ENCODE measurements at places on chromosomes 7 and 10.

DNA sequence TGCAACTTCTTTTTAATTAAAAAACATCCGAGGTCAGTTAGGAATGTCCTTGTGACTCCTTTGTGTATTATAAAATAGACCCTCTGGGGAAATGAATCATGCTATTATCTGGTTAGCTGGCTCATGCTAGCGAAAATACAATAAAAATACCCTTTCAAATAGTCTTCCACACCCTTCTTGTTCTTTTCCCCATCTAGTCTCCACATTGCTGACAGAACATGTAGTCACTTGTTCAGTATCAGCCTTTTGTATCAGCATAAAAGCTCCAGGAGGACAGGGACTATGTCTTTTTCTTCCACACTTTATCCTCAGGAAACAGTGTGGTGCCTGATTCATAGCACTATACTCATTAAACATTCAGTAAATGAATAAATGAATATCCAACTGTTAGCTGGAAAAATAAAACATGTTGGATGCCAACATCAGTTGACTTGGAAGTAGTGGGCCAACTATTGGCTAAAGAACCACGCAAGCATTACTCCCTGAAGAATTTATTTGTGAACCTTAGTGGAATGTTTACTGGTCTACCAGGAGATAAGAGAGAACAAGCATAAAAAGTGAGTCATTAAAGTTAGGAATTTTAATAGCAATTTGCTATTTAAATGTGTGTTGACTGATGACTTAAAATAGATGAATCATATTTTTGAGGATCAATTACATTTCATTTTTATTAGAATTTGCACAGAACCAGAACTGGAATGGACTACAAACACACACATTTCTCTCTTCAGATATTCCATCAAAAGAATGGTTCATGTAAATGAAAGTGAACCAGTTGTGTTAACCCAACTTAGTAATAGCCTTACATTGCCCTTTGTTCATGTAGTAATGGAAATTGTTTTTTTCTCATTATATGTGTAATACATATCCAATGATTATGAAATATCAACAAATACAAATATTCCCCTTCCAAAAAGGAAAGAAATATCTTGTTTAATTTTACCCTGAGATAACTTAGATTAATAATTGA lies 129.6 kb downstream of the DKK1 start:
- DNase-seq = no peak

GRCh38 chr10:111724121-111724520 lies 459.4 kb downstream of the GPAM start:
- DNase-seq = no peak

- no peak for DNase-seq
These were observed 23.5 kb downstream of the ASB4 start for GRCh38 chr7:95509199-95509598.

DNA sequence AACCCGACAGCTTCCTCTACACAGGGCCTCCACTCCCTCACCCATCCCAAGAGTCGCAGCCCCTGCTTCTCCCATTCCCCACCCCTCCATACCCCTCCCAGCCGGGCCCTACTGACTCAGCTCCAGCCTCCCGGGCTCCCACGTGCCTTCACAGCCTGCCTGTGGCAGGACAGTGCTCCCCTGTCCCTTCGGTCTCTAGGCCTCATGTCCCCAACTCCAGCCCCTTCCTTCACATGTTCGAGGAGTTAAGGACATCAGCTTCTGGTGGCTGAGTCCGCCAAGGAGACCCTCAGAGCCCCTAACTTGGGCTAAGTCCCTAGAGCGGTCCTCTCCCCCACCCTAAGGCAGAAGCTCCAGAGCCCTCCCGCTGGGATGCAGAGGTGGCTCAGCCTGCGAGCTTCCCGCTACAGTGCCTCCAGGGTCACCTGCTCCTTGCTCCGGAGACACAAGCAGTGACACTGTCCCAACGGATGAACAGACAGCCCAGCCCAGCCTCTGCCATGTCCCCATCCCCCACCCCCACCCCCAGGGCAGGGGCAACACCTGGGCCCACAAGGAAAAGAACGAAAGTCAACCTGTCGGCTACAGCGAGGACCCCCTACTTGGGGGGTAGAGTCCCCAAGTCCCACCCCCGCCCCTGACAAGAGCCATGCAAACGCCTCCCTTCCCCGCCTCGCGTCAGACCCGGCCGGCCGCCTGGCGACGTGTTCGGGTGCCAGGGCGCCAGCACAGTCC lies 716 bp downstream of the SMARCD3 start:
- DNase-seq = no peak

DNA sequence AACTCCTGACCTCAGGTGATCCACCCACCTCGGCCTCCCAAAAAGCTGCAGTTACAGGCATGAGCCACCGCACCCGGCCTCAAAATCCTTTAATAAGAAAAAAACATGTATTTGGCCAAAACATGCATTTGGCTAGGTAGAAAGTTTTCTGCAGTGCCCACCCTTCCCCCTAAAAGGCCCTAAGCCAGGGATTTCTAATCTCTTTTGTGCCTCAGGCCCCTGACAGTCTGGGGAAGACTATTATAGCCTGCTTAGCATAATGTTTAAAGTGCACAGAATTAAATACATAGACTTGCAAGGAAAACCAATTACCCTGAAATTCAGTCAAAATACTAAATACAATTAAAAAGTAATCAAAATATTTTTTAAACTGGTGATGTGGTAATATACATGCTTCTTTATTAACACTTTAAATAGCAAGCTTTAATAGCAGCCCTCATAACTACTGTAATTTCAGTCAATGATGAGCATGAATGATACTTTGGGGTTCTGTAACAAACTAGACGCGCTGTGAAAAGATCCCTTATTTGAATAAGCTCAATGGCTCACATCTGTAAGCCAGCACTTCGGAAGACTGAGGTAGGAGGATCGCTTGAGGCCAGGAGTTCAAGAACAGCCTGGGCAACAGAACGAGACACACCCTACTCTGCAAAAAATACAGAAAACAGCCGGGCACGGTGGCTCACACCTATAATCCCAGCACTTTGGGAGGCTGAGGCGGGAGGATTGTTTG lies 29.9 kb downstream of the SPDYE6 start:
- no peak for DNase-seq

DNA sequence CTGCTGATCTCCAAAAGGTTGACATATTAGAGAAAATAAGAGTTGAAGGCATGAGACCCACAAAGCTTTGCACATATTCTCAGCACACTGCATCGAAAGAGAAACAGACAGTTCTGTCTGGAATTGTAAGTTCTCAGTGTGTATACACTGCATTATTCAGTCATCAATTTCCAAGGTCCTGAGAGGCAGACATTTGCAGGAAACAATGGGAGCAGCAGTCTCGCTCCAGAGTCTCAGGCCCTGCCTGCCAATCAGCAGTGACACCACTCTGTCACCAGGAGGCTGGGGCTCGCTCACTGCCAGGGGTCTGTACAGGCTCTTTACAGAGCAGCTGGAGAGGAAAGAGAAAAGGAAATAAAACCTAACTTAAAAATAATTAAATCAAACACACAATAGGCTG lies 36.3 kb downstream of the JAZF1 start:
- no peak for DNase-seq

DNA sequence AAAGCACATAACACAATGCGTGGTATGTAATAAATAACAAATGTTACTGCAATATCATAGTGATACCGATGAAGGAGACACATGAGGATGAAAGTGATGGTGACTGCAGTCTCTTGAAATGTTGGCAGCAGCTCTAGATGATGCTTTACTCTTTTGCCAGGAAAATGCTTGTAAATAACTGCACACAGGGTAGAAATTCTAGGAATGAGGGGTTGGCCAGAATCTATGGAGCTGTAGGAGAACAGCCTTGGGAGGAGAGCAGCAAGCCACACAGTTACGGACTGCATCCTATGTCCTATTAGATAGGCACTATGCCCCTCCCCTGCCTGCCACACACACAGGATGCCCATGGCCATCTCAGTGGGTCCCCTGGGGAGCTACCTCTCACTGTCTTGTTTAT lies 97.6 kb upstream of the GSDME start:
- DNase-seq = no peak

GRCh38 chr7:204326-204725 lies 12.0 kb downstream of the FAM20C start:
- no peak for DNase-seq

DNA sequence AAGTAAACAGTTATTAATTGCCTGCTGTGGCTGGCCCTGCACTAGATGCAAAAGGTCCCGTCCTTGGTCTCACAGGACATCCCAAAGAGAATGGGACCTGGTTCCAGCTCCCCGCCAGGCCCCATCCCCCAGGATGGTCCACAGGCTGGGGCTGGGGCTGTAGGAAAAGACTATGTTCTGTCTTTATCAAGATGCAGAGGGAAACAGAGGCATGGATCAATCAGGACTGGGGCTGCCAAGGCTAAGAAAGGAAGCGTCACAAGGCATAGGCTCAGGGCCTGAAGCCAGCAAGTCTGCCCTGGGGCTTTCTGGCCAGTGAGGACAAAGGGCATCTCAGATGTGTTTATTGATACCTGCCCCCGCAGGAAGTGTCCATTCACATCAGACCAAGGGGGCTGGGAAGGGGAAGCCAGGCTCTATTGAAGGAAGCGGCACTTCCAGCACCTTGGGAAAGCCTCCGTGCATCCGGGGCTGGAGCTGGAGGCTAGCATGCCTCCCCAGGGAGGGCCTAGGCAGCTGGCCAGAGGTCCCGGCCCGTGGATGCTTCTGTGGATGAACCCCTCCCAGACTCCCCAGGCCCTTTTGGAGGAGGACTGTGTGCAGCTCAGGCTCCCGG lies 5.8 kb downstream of the VSIR start:
- no peak for DNase-seq

GRCh38 chr7:156074084-156074483 lies 261.8 kb upstream of the SHH start:
- DNase-seq = no peak

DNA sequence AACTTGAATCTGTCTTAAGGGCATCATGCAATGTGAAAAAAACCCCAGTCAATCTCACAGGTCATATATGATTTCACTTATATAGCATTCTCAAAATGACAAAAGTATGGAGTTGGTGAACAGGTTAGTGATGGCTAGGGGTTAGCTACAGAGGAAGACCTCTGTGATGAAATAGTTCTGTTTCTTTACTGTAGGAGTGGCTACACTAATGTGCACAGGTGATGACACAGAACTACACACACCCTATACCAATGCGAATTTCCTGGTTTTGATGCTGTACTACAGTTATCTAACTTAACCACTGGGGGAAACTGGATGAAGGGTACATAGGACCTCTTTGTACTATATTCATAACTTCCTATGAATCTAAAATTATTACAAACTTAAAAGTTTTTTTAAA lies 541.8 kb downstream of the PARD3 start:
- no peak for DNase-seq

- no peak for DNase-seq
These were observed 70.8 kb downstream of the CREB5 start for GRCh38 chr7:28483112-28483511.

- peak; percentile 40 for DNase-seq
These were observed 51.1 kb downstream of the CPEB3 start for GRCh38 chr10:92239600-92240288.

DNA sequence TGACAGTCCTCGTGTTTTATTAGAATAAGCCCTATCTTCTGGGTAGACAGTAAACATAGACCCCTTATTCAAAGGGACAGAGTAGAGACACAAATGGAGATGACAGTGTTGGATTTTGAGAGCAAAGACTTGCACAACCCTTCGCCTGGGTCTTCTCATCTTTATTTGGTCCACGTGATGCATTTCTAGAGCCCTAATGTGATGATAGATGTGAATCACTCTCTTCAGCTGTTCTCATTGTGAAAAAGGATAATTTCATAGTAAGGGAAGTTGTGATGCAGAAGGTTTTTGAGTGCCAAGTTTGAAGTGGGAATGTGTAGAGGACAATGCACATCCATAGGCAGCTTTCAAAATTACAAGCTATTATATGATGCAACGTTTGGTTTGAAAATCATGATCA lies 86.3 kb downstream of the CREB5 start:
- no peak for DNase-seq

- no peak for DNase-seq
These were observed 9.0 kb downstream of the FAS start for GRCh38 chr10:88999625-89000024.

GRCh38 chr7:37393476-37393875 lies 55.2 kb downstream of the ELMO1 start:
- DNase-seq = no peak

GRCh38 chr10:30911303-30911863 lies 120.3 kb downstream of the ZNF438 start:
- no peak for DNase-seq

DNA sequence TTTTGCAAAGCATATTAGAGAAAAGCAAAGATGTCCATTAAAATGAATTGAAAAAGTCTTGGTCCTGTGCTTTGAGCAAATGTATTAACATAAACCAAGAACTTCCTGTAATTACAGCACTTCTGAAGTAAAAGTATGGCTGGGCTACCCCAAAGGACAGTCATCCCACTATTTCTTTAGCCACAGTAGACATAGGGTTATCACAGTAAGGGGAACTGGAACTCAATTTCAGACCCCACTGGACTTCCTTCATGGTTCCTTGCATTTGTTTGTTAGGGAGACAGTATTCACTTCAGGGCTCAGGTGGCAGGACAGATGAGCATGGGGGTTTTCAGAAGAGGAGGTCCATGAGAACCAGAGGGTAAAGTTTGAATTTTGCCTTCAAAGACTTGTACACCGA lies 203.1 kb upstream of the PDE1C start:
- DNase-seq = no peak

DNA sequence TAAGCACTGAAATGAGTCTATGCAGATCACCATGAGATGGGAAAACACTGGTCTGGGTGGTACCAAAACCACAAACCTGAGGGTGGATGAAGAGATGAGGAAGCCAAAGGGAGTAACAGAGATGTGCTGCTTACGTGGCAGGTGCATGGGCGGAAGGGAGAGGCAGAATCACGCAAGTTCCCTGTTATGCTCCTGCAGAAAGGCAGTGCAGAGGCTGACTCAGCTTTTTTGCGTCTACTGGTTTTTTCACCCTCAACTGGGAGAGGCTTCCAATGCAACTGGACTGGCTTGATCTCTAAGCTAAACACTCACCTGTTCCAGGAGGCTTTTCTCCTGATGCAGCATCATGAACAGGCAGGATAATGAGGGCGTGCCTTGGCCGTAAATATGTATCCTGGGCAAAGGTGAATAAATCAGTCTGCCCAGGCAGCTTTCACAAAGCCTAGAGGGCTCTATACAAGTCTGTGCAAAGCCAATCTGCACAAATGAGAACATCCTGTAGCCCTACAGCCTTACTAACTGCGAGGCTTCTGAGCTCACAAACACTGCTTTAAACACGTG lies 95.4 kb upstream of the AFAP1L2 start:
- peak; percentile 90 for DNase-seq

DNA sequence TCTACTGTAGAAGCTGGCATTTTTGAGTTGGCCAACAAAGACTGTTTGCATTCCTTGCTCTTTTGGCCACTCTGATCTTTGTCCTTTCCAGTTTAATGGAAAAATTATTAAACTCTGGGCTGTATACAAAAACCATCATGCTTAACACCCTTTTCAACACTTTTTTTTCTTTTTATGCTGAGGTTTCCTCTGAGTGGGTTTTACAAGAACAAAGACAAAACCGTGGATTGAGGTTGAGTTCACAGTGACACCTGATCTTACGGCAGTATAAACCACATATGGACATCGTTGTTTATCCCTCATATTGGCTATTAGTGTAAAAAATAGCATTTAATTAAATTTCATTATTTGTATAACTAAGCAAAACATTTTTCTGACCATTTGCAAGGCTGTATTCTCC lies 21.8 kb downstream of the MGAM start:
- DNase-seq = no peak

GRCh38 chr10:116557305-116557880 lies 11.7 kb downstream of the PNLIP start:
- DNase-seq = no peak
